ENCODE measurements at places on chromosomes 4 and X. TPM values are rescaled to one million over a fixed set of nuclear protein-coding genes. Genes with fewer than 3 reads are reported as not detected.

The MAGEA3 gene
- not detected for total RNA-seq

The SOX3 gene
- not detected for total RNA-seq

The TCEAL7 gene
- total RNA-seq = 52.5 TPM

The SORCS2 gene
- 0.27 TPM for total RNA-seq

Measured in fibroblast of the aortic adventitia (primary cell).